Fibroblast of villous mesenchyme (primary cell): ENCODE measurements at places on chromosomes 12 and 14. TPM values are rescaled to one million over a fixed set of nuclear protein-coding genes. Genes with fewer than 3 reads are reported as not detected.

DNA sequence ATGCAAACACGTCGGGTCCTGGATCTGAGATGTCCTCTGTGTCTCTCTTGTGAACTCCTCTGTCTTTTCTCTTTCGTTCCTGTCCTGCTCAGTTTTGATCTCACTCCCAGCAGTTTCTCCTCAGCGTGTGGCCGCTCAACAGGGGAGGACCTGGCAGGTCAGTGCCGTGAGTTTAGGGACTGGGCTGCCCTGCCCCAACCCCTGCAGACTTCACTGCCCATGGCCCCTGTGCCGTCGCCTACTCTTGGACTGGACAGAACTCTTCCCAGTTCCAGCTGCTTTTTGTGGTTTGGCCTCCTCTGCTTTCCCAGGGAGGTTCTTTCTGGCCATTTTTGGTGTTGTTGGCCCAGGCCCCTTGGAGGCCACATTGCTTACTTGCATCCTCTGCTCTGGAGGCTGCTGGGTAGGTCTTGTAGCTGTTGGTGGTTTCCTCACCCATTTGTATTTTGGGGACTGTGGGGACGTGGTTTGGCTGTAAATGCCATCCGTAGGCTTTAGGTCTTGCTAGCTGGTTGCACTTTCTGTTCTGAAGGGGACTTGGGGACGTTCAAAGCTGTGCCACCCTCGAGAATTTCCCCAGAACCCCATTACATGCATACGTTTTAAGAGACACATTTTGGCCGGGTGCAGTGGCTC is 20.0 kb upstream of the DNAH10 start:
- no peak for DNase-seq

Gene E2F7
- 10.4 and 17.4 TPM in 2 replicates for total RNA-seq

DNA sequence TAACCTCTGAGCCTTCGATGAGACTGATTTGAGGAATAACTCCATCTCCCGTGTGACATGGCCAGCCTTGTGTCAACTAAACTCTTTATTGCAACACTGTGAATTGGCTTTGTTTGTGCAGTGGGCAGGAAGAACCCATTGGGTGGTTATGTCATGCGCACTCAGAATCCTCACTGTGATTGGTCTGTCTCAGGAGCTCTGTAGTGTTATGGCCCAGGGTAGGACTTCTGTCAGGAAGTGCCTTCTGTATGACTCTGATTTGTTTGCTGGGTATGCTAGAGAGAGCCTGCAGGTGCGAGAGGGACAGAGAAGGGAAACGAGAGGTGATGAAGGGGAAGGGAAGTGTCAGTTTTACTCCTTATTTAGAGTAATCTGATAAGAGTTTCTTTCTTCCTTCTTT is 71.5 kb upstream of the DCD start:
- DNase-seq = no peak

Gene ZDHHC22
- not detected in 2 replicates for total RNA-seq

Gene PXN
- total RNA-seq = 63.0 and 67.3 TPM in 2 replicates
